ENCODE measurements at places on chromosomes 2 and 18.

GRCh38 chr18:48064978-48065600, 134.6 kb upstream of the SMAD2 start:
- DNase-seq: no peak

DNA sequence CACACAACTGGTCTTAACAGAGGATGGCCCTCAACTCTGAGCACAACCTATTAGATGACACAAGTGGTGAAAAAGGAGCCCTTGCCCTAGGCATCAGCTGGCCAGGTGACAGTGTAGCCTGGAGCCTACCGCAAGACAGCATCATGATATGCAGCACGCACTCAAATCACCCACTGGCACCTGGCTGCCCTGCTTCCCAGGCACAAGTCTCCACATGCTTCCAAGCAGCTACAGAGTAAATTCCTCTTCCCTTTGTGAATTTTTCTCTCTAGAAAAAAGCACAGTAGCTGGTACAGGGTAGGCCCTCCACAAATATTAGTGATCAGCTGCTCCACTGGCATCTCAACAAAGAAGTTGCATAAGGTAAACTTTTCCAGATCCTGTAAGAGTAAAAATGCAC, 6.0 kb downstream of the FBXO15 start:
- no peak for DNase-seq

DNA sequence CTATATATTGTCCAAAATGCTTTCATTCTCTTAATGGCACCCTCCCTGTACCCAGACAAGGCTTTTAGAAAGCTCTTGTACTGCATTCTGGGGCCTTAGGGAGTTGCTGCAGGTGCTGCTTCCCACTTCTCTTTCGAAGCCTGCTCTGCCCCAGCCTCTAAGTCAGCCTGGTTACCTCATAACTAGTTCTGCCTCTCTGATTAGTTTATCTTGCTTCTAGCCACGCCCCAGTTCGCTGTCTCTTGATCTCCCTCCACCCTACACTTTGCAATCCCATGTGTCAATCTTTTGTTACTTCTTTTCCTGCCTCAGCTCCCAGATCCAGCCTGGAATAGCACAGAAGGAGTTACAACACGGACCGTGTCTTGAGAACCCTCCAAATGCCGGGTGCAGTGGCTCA, 13.8 kb upstream of the NCOA1 start:
- DNase-seq: no peak

DNA sequence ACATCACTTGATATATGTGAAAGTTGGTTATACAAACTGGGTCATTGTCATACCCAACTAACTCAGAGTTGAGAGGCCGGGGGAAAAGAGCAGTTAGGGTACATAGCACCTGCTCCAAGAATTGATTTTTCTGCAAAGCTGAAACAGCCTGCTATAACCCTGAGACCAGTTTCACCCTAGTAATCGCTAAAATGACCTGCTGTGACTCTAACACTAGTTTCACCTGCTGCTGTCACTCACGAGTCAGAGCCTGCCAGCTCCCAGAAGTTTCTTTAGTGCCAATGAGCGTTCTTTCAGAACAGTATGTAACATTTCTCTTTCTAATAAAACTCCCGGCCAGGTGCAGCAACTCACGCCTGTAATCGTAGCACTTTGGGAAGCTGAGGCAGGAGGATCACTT, 28.0 kb downstream of the SRSF7 start:
- DNase-seq: no peak

DNA sequence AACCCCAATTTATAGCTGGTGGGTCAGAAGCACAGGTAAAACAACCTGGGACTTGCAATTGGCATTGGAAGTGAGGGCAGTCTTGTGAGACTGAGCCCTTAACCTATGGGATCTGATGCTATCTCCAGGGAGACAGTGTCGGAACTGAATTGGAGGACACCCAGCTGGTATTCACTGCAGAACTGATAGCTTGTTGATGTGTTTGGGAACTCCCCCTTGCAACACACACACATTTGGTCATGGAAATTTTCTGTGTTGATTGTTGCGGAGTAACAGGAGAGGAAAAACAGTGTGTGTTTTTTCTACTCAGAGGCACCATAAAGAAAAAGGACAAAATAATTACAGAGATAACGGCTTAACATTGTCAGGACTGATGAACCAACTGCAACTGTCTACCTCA, 16.1 kb downstream of the TPGS2 start:
- DNase-seq: no peak

DNA sequence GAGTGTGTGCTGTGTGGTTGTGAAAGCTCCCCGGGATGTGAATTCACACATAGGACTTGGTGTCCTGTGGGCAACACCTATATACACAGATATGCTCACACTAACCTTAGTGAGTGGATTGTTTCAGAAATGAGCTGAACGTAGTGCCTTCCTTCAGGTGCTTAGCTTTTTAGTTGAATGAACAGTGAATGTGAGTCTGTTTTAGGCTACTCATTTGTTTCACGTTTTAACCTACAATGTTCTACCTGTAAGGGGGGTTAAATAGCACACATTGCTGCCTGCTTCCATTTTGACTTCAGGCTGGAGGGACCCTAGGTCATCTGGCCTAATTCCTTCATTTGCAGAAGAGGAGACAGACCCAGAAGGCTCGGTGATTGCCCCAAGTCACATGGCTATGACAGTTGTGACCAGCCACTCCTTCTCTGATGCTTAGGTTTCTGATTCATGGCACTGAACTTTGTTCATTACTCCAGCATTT, 1.0 kb downstream of the PLEK start:
- no peak for DNase-seq

DNA sequence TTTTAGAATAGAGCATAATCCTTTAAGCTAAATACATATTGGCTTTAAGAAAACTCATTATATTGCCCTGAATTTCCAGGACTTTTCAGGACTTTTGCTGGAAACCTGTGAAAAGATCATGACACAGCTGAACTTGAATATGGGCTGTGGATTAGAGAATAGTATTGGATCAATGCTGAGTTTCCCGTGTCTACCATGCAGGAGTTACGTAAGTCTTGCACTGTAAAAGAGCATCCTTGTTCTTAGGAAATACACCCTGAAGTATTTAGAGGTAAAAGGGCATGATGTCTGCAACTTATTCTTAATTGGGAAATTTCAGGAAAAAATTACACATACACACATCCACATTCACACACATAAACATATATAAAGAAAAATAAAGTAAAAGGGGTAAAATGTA, 82.1 kb downstream of the ZFP36L2 start:
- no peak for DNase-seq

GRCh38 chr2:177554365-177554764, 161.8 kb downstream of the AGPS start:
- DNase-seq: no peak

- no peak for DNase-seq
Observed at GRCh38 chr2:222427646-222428301, 3.4 kb downstream of the SGPP2 start.

GRCh38 chr2:72972352-72973136, 55.2 kb downstream of the EMX1 start:
- no peak for DNase-seq

- DNase-seq: no peak
Observed at GRCh38 chr18:27428120-27428519, 243.0 kb upstream of the CHST9 start.

DNA sequence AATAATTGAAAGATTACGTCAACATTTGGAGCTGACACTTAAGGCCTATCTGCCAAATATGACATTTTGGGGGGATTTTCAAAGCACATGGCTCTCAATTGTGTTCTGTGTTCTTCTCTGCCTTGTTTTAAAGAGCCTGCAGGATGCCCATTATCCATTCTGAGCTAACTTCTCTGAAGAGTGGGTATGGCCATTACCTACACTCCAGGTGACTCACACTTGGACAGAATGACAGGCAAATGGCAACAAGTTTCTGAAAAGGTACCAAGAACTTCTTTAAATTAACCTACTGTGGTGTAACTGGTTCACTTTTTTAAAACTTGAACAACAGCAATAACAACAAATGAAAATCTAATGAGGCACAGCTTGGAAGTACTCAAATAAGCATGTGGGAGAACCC, 834.9 kb upstream of the SLC39A10 start:
- DNase-seq: no peak

DNA sequence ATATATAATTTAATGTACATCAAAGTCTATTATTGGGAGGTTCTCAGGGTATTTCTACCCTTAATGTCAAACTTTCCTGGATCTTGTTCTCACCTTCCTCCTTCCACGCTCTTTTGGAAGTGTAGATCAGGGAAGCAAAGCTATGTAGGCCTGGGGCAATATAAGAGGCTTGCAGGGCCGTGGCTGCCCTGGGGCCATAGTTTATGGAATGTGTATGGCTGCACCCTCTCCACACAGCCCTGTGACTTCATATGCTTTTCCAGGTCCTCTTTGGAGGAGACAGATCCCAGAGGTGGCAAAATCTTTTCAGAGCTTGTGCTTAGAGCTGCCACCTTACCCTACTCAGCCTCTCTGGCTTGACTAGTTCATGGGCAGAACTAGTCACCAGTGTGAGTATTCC, 82.9 kb downstream of the PLB1 start:
- no peak for DNase-seq

GRCh38 chr2:150279686-150280085, 207.8 kb downstream of the RND3 start:
- DNase-seq: no peak

DNA sequence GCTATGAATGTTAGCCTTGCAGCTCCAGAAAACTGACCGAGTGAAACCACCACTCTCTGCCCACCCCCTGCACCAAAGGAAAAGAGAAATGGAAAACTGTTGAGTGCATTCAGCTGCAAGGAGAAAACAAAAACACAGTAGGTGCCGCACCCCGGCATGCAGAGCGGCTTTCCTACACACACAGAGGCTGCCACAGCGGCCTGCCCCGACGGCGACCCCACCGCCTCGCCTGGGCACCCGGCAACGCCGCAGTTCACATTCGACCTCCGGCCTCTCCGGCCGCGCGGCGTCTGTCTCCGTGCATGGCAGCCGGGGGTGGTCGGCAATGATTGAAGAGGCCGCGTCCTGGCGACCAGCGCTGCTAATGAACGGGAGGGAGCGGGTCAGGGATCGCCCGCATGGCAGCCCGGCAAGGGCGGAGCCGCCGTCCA, 417.1 kb upstream of the SALL3 start:
- DNase-seq: no peak

GRCh38 chr2:128941751-128942150, 623.1 kb upstream of the HS6ST1 start:
- DNase-seq: no peak

DNA sequence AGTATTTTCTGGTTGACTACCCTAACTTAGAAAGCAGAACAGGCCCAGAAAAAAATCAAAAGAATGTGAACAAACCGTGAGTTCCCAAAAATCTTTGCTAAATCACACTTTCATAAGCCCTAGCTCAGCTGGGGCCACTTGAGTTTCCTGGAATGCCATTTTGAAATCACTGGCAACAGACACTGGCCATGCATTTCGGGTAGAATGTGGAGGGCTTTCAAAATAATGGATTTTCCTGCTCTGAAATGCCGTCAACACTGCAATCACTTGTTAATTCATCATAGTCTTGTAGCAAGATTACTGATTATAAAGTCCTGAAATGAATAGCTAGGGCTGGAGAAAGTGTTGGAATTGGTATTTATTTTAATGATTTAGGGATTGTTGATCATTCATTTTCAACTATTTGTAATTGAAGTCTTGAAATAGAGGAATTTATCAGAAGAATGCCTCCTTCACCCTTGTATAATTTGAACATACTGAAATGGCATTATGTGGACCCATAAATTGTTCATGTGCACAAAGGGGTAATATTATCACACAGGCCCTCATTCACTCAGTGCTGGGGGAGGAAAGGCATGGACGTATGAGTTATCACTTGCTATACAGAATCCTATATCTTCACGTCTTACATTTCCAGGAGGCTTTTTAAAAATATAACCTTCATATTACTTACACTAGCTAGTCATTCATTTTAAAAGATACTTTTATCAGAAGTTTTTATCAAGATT, 134.8 kb downstream of the DTNA start:
- DNase-seq: no peak

DNA sequence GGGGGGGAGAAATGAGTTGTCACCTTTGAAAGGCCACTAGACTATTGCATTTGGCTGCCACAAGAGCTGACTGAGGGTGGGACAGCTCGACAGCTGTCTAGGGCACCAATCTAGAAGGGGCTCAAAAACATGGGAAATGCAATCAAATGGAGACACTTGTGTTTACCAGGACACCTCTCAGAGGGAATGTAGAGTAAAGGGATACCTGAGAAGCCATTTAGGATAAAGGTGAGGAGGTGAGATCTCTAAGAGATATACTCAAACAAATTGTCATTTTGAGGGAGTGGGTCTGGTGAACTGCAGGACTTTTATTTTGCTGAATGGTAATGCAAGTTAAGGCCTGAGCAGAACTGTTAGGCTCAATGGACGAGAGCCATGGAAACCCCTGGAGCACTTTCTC, 159.8 kb downstream of the DDX1 start:
- DNase-seq: no peak

GRCh38 chr2:154974041-154974440, 275.5 kb downstream of the KCNJ3 start:
- no peak for DNase-seq

Measured in ovary (tissue), 10 donors.